ENCODE measurements at places on chromosomes 2 and 18.

DNA sequence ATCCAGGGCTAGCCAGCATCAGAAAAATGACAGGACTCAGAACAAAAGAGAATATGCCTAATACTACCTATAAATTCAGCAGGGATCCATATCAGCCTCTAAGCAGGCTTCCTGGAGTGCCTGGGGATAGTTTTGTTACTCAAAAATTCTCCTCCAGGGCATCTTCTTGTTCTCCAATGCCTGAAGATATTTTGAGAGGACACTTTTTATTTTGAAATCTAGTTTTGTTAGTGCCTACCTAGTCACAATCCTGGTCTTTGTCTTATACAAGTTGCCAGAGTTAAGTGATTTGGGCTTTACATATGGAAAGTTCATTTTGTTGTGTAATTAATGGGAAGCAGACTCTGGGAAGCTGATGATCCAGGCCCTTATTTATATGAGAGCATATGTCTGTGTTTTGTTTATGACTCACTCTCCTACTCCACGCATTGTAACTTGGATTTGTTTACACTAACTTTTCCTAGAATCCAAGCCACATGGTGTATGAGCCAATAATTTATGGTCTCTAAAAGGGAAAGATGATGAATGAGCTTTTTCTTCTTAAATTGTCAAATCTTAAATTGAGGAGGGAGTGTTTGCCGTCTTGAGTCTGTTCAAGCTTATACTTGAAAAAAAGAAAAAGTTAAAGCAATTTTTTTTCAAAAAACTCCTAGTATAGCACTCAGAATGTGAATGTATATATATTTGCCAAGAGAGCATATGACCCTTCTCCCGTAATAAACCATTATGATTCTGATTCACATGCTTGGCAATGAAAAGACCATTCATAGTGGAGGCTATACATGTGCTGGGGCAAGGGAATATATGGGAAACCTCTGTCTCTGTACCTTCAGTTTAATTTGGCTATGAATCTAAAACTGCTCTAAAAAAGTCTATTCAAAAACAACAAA is 370.3 kb downstream of the SETBP1 start:
- no peak for DNase-seq

- no peak for DNase-seq
Observed at GRCh38 chr18:32420084-32420750, 50.5 kb downstream of the GAREM1 start.

DNA sequence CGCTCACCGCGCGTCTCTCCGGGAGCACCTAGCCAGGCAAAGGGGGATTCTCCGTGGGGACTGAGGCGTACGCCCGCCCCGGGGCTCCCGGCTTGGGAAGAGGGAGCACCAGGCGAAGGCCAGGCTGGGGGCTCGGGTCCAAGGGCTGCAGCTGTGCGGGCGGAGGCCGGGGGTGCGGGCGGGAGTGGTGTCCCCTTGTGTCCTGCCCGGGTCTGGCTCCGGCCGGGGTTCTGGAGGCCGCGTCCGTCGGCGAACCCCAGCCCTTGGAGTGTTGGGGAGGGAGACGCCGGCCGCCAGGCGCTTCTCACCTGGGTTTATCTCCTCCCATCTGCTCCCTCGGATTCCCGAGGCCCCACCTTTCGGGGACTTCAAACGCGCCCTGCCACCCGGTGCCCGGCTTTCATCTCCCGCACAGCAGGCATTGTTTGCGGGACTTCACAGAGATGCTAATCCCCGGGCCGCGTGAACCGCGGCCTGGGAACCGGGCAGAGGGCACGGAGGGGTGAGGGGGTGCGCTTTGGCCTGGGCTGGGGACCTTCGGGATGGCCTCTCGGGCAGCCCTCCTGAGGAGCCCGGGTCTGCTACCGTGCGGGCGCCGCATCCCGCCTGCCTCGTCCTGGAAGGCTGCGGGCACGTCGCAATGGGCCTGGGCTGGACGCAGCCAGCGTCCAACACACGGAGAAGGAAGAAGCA is 5.0 kb upstream of the GBX2 start:
- DNase-seq, result no peak

DNA sequence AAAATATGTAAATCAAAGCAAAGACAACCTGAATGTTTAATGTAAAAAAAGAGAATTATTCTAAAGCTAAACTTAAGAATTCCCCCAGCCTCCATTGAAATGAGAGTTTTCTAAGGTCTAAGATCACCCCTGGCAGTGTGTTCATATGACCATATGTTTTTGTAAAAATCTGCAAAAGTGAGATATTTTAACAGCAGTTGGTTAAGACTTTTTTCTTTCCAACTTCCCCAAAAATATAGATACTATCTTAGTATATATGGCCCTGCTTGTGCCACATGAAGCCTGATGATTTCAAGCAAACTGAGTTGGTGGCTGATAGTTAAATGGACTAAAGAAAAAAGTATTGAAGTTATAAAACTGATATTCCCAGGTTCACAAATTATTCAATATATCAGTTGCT is 35.4 kb downstream of the ZNF804A start:
- DNase-seq, result no peak

DNA sequence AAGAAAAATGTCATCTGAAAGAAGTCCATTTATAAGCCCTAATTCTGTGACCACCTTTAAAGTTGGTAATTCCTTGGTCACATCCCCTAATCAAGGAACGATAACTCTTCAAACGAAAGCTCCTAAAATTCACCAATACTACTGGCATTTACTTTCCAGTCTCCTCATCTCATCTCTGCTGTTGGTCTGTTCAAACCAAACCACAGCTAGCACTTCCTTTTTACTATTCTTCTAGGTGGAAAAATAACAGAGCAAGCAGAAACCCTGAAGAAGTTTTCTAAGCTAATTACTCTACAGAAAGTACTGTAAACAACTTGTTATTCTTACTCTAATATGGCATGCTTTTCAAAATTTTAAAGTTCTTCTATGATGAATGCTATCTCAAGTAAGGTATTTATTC is 21.6 kb downstream of the TIA1 start:
- no peak for DNase-seq

DNA sequence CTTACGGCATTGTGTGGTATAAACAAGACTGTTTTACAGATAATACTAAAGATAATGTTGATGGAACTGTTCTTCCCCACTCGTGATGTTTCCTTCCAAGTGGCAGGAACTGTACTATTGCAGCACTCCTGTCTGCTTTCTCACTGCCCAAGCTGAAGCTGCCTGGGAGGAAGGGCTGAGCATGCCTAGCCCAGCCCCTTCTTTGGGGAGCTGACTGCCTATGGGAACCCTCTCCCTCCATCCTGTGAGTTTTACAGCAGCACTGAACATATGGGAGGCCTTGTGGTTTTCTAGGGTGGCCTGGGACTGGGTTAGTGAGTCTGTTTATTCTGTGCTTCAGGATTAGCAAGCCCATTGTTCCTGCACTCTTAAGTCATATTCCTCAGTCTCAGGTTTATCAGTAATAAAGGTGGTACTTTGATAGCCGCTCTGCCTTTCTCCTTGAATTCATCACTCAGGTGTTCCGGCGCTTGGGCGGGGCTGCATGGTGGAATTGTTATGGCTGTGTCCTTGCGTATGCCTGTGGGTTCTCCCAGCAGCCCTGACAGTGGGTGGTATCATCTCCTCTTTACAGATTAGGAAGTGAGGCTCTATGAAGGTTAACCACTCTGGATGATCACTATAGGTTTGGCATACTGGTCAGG is 379.7 kb downstream of the PTPRM start:
- DNase-seq, result no peak

Measured in stimulated activated naive CD8-positive, alpha-beta T cell treated with anti-CD3 and anti-CD28 coated beads, Interleukin-15, Interleukin-2, amounts not matched to agents 100 U/mL and 50 U/mL, for 24 hours (primary cell).